Frontal cortex (tissue), 4 donors: ENCODE measurements at places on chromosomes 16 and 17. TPM values are rescaled to one million over a fixed set of nuclear protein-coding genes. Genes with fewer than 3 reads are reported as not detected.

- DNase-seq: no peak
These were observed 1470.1 kb upstream of the GOT2 start for GRCh38 chr16:60204181-60204580.

- DNase-seq: no peak
These were observed 3.0 kb downstream of the BAHCC1 start for GRCh38 chr17:81398176-81398831.

GRCh38 chr17:80811181-80812105, 180.2 kb upstream of the CHMP6 start:
- no peak for DNase-seq

- DNase-seq: no peak
These were observed 34.5 kb downstream of the KCNJ16 start for GRCh38 chr17:70109497-70109896.

DNA sequence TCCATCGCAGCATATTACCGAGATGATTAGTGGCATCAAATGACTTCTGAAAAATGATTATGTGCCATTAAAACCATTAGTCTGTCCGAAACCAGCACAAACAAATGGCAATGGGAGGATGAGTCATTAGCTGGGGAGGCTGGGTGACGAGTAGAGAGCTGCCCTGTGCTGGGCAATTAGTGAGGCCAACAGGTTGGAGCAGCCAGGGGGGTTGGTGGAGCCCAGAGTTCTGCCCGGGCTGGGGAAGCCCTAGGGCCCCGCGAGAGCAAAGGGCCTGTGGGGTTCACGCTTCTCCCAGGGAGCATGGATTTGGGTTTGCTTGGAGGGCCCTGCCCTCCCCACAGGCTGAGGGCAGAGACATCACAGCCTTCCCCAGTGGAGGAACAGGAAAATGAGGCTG, 152.1 kb upstream of the RPL38 start:
- no peak for DNase-seq

The HBQ1 gene
- total RNA-seq: 6.9 TPM

The CEMP1 gene
- total RNA-seq: 0.41 TPM

The CCL3 gene
- total RNA-seq: 2.0 TPM

The GPR139 gene
- 2.4 TPM for total RNA-seq

The PLXDC1 gene
- 9.8 TPM for total RNA-seq
